Activated CD4-positive, alpha-beta T cell treated with anti-CD3 and anti-CD28 coated beads, Interleukin-2, amount 10 ng/mL, durations not matched to agents 24 days and 14 days (primary cell): ENCODE measurements at places on chromosomes 1 and 21. TPM values are rescaled to one million over a fixed set of nuclear protein-coding genes. Genes with fewer than 3 reads are reported as not detected.

GRCh38 chr1:87178441-87178840 lies 150.2 kb upstream of the LMO4 start:
- no peak overlapping the region for H3K4me3 ChIP-seq
- DNase-seq: no peak
- H3K27me3 ChIP-seq: peaks cover 19% of the 10 kb centered on the region
- H3K27ac ChIP-seq: no peak overlapping the region

- no peaks in the 10 kb centered on the region for H3K4me1 ChIP-seq
- no peaks in the 10 kb centered on the region for H3K27me3 ChIP-seq
- H3K36me3 ChIP-seq: no peaks in the 10 kb centered on the region
Observed at GRCh38 chr1:36918604-36919003, 115.7 kb downstream of the GRIK3 start.

DNA sequence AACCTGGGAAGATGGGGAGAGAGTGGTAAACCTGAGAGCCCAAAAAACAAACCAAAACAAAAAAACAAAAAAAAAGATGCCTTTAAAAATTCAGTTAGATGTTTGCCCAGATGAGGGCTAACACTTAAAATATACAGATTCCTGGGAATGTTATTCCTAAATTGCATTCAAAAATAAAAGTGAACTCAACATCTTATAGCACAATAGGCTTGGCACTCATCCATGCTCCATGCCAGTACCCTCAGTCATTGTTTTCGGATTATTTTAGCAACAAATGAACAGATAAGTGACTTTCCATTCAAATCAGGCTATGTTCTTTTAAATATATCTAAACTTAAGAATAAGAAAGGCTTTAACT lies 3.7 kb downstream of the ATP1A1 start:
- H3K27me3 ChIP-seq: peaks cover 3% of the 10 kb centered on the region
- H3K4me1 ChIP-seq: peaks cover 63% of the 10 kb centered on the region
- peak overlapping the region; percentile 95 for H3K27ac ChIP-seq
- peaks cover 24% of the 10 kb centered on the region for H3K36me3 ChIP-seq
- H3K4me3 ChIP-seq: peak overlapping the region; percentile 96

GRCh38 chr1:176789571-176790090 lies 326.7 kb downstream of the PAPPA2 start:
- no peak for DNase-seq
- no peak overlapping the region for H3K4me3 ChIP-seq
- no peaks in the 10 kb centered on the region for H3K4me1 ChIP-seq

DNA sequence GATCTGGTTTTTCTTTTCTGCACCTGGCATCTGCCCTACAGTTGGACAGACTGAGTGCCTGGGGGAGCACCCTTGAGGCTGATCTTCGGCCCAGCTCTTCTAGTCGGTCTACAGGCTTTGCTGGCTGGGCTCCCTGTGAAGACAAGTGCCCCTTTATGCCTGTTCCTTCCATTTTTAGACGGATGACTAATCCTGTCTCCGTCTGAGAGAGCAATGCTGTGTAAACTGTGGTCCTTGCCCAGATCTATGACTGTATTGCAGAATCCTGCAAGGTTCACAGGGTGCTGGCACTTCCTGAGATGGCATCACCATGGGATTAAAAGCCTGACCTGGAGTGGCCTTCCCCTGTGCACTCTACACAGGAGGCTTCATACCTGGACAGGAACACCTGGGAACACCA lies 47.6 kb upstream of the SAMD13 start:
- no peak for DNase-seq
- peaks cover 5% of the 10 kb centered on the region for H3K27me3 ChIP-seq
- peaks cover 2% of the 10 kb centered on the region for H3K36me3 ChIP-seq
- H3K4me1 ChIP-seq: no peaks in the 10 kb centered on the region

- H3K27ac ChIP-seq: peak overlapping the region; percentile 68
- no peak overlapping the region for H3K4me3 ChIP-seq
- H3K36me3 ChIP-seq: no peaks in the 10 kb centered on the region
- no peaks in the 10 kb centered on the region for H3K27me3 ChIP-seq
- no peak for DNase-seq
Observed at GRCh38 chr1:185559151-185559550, 175.0 kb upstream of the HMCN1 start.

DNA sequence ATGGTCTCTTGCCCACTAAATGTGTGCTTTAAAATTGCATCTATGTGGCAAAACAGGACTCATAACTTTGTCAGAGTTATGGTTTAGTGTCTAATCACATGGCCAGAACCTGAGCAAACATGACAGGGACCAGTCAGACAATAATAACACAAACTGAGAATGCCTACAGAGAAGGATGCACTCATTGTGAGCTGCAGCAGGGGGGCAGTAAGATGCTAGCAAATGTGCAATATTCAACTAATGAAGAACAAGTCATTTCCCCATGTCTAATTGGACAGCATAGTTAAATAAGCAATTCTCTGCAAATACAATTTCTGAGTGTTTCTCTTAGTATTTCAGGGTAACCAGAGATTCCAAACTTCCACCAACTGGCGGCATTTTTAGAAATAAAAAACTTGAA lies 30.8 kb downstream of the SPAG17 start:
- no peaks in the 10 kb centered on the region for H3K4me1 ChIP-seq
- no peak for DNase-seq
- H3K27ac ChIP-seq: no peak overlapping the region
- H3K36me3 ChIP-seq: no peaks in the 10 kb centered on the region
- no peaks in the 10 kb centered on the region for H3K27me3 ChIP-seq

DNA sequence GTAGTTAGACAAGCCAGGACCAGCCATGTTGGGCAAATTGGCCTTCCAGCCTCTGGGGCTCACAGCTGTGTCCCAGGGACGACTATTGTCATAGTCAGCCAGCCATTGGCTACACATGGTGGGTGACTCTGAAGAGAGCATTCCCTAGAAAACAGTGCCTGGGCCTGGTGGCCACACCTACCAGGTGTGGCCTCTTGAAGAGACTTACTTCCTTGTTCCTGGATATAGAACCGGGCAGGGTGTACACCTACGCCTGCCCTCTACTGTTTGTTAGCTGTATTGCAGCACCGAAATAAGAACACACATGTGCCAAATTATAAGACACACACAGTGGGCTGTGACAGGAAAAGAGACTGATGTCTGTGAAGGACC lies 134.6 kb upstream of the ARHGEF16 start:
- peak; percentile 76 for DNase-seq
- no peak overlapping the region for H3K4me3 ChIP-seq
- no peaks in the 10 kb centered on the region for H3K4me1 ChIP-seq
- H3K27me3 ChIP-seq: no peaks in the 10 kb centered on the region
- H3K36me3 ChIP-seq: no peaks in the 10 kb centered on the region

- H3K4me1 ChIP-seq: peaks cover 41% of the 10 kb centered on the region
- peak overlapping the region; percentile 96 for H3K4me3 ChIP-seq
- peaks cover 20% of the 10 kb centered on the region for H3K36me3 ChIP-seq
- H3K27ac ChIP-seq: peak overlapping the region; percentile 93
- DNase-seq: peak; percentile 89
Observed at GRCh38 chr1:236395230-236395946, 1.3 kb downstream of the EDARADD start.

DNA sequence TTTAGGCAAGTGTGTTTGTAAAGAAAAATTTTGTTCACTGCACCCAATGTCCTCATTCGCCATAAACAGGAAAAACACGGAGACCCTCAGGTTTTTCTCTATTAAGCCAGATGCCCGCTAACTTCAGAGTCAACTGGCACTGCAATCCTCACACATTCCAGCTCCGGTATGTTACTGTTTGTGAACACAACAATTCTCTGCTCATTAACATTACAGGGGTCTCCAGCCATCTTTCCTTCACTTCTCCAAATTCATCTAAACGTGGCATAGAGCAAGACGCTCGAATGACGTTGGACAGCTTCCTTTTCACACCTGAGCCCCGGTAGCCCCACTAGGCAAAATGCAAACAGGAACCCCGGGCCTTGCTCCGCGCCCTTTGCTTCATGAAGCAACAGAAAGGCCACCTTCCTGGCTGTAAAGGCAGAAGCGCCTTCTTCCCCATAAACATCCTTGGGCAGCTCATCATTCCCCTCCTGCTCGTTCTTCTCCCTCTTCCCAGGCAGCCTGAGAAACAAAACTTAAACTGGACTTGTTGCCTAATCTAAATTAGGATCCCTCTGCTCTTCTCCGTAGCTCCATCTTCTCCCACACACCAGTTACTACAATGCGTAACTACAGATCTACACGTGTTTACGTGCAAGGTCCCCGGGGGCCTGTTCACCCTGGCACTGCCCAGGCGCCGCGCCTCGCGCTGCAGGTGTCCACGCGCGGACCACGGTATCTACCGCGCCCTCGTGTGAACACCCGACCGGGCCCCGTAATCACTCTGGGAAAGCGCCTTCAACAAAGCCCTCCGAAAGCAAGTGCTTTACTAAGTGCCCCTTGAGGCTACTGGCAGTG lies 1.2 kb downstream of the LBR start:
- H3K27ac ChIP-seq: peak overlapping the region; percentile 82
- peaks cover 64% of the 10 kb centered on the region for H3K4me1 ChIP-seq
- DNase-seq: peak; percentile 81
- peaks cover 31% of the 10 kb centered on the region for H3K36me3 ChIP-seq
- no peaks in the 10 kb centered on the region for H3K27me3 ChIP-seq

- no peak for DNase-seq
- no peaks in the 10 kb centered on the region for H3K36me3 ChIP-seq
- H3K27ac ChIP-seq: no peak overlapping the region
- no peaks in the 10 kb centered on the region for H3K27me3 ChIP-seq
- H3K4me3 ChIP-seq: no peak overlapping the region
- no peaks in the 10 kb centered on the region for H3K4me1 ChIP-seq
Observed at GRCh38 chr1:57295326-57295725, 128.5 kb downstream of the DAB1 start.

- no peak for DNase-seq
- H3K4me1 ChIP-seq: no peaks in the 10 kb centered on the region
- H3K36me3 ChIP-seq: no peaks in the 10 kb centered on the region
- no peaks in the 10 kb centered on the region for H3K27me3 ChIP-seq
- H3K27ac ChIP-seq: no peak overlapping the region
Observed at GRCh38 chr1:194568610-194569009, 1382.2 kb upstream of the B3GALT2 start.

GRCh38 chr1:117608115-117608615 lies 2.3 kb downstream of the TENT5C start:
- peaks cover 26% of the 10 kb centered on the region for H3K36me3 ChIP-seq
- DNase-seq: no peak
- H3K4me3 ChIP-seq: peak overlapping the region; percentile 90
- H3K27ac ChIP-seq: no peak overlapping the region
- peaks cover 56% of the 10 kb centered on the region for H3K4me1 ChIP-seq

GRCh38 chr1:109134423-109134822 lies 20.5 kb downstream of the ELAPOR1 start:
- H3K36me3 ChIP-seq: no peaks in the 10 kb centered on the region
- no peak overlapping the region for H3K27ac ChIP-seq
- H3K4me3 ChIP-seq: peak overlapping the region; percentile 7
- H3K4me1 ChIP-seq: peaks cover 16% of the 10 kb centered on the region

DNA sequence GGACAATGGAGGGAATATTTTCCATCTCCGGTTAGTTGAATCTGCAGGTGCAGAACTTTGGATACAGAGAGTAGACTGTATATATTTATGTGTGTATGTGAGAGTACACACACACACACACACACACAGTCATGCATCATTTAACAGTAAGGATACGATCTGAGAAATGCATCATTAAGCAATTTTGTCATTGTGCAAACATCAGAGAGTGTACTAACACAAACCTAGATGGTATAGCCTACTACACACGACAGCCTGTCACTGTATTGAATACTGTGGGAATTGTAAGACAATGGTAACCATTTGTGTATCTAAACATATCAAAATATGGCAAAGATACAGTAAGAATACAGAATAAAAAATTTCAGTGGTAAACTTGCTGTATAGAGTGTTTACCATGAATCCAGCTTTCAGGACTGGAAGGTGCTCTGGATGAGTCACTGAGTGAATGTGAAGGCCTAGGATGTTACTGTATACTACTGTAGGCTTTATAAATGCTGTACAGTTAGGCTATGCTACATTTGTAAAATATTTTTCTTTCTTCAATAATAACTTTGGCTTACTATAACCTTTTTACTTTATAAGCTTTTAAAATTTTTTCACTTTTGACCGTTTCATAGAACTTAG lies 138.5 kb downstream of the ZZZ3 start:
- no peak overlapping the region for H3K4me3 ChIP-seq
- DNase-seq: no peak
- no peaks in the 10 kb centered on the region for H3K4me1 ChIP-seq
- no peak overlapping the region for H3K27ac ChIP-seq
- H3K36me3 ChIP-seq: no peaks in the 10 kb centered on the region

DNA sequence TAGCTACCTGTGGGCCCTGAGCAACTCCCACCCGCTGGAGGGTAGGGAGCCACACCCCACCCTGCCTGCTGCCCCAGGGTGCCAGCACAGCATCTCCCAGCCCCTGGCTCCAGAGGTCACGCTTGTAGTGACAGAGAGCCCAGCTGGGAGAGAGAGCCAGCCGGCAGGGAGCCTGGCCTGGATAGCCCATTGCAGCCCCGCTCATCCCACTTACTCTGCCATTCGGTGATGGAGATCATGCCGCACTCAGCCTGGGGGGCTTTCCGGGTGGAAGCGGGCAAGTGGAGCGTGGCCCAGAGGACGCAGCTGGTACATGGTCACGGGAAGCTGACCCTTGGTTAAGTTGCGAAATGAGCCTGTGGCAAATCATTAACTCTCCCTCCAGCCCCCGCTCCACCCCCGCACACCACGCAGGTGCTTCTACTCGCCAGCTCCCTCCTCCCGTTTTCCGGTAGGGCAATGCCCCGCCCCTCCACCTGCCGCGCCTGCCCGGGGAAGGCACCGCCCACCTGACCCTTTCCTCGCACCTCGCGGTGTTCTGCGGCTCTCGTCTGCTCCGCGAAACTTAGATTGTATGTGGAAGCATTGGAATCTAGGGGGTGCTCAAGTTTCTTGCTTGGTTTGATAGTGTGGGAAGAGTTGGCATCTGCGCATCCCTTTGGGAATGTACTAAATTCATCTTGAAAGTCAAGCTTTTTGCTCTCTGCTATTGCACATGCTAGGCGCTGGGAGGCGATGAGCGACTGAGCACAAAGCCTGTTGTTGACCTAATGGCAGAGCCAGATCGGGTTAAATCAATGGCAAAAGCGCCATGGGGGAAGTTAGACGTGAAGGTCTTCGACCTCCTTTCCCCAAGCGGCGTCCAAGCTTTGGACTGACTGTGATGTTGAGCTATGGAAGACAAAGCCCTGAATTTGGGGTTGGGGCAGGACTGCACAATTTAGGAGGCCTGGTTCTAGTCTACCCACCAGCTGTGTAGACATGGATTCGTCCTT lies at the start of gene GOLT1A:
Gene GOLT1A (minus strand): TSS at position 321 of the 995 bp plus-strand sequence. CDS start 82 bp downstream, at position 239.
- H3K4me1 ChIP-seq: peaks cover 4% of the 10 kb centered on the region
- H3K4me3 ChIP-seq: peak within 1 kb of the TSS; percentile 72
- peak within 1 kb of the TSS; percentile 12 for H3K27ac ChIP-seq
- no peaks in the 10 kb centered on the region for H3K36me3 ChIP-seq

- DNase-seq: no peak
- H3K4me1 ChIP-seq: no peaks in the 10 kb centered on the region
- no peak overlapping the region for H3K27ac ChIP-seq
Observed at GRCh38 chr21:34754690-34755647, 86.2 kb downstream of the CLIC6 start.

The LIPI gene
- total RNA-seq: not detected in 2 replicates

The NCAM2 gene
- 0.14 TPM in 1 of 2 replicates, not detected in the other for total RNA-seq

The RAB25 gene
- total RNA-seq: not detected in 2 replicates

The ADAMTSL4 gene
- total RNA-seq: 1.3 and 1.8 TPM in 2 replicates

The NUAK2 gene
- total RNA-seq: 0.80 and 1.0 TPM in 2 replicates

The COL16A1 gene
- total RNA-seq: not detected in 2 replicates

The IFI6 gene
- total RNA-seq: 53.2 and 55.5 TPM in 2 replicates

The AADACL4 gene
- total RNA-seq: not detected in 2 replicates

The ZNF692 gene
- 94.9 and 100 TPM in 2 replicates for total RNA-seq

The LCE1B gene
- total RNA-seq: not detected in 2 replicates

The PRKAA2 gene
- not detected in 2 replicates for total RNA-seq

The CNR2 gene
- 0.02 TPM in 1 of 2 replicates, not detected in the other for total RNA-seq

The FAM72B gene
- 21.6 and 23.0 TPM in 2 replicates for total RNA-seq

The STUM gene
- not detected in 2 replicates for total RNA-seq
